Kasumi-1 (cell line): ENCODE measurements at places on chromosomes 7 and 10.
A peak's percentile ranks its signal among the peaks of the same experiment; 100 is the strongest.

DNA sequence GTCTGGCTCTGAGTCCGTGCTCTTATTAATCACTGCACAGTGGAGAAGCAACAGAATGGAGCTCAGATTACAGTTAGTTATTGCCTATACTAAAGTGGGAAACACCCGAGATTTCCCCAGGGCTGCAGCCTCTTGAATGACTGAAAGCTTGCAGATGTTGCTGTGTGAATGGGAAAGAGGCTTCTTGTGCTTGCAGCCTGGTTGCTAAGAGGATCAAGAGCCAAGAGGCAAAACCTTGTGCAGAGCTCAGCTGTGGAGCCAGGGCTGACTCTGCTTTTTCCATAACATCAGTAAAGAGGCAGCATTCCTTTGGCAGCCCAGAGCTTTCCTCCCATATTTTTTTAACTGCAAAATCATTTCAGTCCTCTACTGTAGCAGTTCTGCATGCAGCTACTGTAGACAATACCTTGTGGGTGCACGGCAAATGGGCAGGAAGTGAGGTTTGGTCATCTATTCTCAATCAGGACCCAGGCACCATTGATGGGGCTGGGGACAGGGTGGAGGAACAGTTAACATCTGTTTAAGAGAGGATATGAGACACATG, 86.5 kb downstream of the RALA start:
- DNase-seq = no peak

DNA sequence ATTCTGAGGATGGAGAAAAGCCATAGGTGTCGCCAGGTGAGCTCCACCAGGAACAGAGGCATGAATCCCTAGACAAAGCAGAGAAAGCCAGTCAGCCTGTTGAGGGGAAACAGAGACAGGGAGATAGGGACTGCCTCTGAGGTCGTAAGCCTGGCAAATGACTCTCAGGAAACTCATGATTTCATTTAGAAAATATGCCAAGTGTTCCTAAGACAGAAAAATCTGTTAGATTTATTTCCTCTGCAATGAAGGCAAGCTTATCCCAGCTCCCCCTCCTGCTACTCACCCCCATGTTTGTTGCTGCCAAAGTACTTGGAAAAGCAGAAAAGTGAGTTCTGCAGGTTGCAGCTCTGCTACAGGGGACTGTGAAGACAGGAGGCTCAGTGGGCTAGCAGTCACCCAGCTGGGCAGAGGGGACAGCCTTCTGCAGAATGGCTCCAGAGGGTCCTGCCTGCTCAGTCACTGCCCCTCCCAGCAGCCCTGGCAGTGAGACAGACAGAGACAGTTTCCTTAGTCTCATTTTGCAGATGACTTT, 184.3 kb downstream of the ADRA2A start:
- no peak for DNase-seq

- no peak for DNase-seq
Observed at GRCh38 chr7:143337216-143337615, 21.3 kb downstream of the CLCN1 start.

DNA sequence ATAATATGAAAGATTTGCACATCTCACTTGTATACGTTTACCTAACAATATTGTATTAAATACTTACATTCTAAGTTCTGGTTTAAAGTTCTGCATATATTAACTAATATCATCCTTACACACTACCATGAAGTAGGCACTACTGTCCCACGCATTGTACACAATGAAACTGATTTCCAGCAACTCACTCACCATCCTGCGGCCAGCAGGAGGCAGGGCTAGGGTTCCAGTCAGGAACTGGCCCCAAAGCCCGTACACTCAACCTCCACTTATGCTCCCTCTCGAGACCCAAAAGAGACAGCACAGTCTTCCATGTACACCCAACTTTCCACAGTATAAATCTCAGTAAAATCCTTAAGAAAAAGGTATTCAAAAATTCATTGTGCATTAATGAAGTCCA, 41.4 kb downstream of the GRID1 start:
- DNase-seq = no peak

- peak; percentile 100 for DNase-seq
Observed at GRCh38 chr10:96984541-96985131, 152.5 kb downstream of the LCOR start.

GRCh38 chr7:91929463-91929862, 11.2 kb upstream of the AKAP9 start:
- no peak for DNase-seq

DNA sequence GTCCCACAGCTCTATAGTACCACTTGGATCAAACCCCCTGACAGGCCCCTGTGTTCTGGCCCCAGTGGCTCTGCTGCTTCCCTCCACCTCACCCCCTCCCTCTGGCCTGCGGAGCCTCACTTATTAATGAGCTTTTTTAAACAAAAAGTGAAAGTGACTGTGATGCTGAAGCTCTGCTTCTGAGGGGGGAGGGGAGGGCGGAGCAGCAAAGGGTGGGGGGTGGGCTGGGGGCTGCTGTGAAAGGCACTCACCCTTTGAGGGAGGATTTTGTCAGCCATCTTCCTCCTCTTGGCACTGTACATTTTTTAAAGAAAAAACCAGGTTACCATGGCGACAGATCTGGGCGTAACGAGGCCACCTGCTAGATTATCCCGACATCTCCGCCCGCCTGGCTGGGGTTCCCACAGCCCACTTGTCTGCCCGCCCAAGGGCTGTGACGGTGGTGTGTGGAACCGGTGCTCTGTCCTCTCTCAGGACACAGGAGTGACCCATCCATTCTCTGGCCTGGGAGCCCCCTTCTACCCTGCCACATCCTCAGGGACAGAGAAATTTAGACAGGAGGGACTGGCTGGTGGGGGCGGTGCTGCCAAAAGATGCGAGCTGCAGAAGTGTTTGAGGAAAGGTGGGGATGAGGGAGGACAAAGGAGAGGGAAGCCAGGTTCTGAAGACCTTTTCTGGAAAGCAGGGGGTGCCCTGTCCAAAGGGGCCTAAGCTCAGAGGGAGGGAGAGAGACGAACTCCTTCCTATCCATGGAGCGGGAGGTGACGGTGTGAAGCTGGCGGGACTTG, 4.9 kb downstream of the SMARCD3 start:
- no peak for DNase-seq

GRCh38 chr7:32515890-32516550, 20.7 kb downstream of the AVL9 start:
- no peak for DNase-seq

- peak; percentile 45 for DNase-seq
Observed at GRCh38 chr7:8035647-8036518, 67.3 kb downstream of the GLCCI1 start.

- peak; percentile 92 for DNase-seq
Observed at GRCh38 chr10:5442065-5442989, 30.0 kb downstream of the NET1 start.

- no peak for DNase-seq
Observed at GRCh38 chr7:102454468-102454867, 10.2 kb downstream of the ALKBH4 start.

GRCh38 chr10:78065611-78066010, 31.9 kb downstream of the RPS24 start:
- DNase-seq = no peak
